ENCODE measurements at places on chromosomes 5 and 9.

DNA sequence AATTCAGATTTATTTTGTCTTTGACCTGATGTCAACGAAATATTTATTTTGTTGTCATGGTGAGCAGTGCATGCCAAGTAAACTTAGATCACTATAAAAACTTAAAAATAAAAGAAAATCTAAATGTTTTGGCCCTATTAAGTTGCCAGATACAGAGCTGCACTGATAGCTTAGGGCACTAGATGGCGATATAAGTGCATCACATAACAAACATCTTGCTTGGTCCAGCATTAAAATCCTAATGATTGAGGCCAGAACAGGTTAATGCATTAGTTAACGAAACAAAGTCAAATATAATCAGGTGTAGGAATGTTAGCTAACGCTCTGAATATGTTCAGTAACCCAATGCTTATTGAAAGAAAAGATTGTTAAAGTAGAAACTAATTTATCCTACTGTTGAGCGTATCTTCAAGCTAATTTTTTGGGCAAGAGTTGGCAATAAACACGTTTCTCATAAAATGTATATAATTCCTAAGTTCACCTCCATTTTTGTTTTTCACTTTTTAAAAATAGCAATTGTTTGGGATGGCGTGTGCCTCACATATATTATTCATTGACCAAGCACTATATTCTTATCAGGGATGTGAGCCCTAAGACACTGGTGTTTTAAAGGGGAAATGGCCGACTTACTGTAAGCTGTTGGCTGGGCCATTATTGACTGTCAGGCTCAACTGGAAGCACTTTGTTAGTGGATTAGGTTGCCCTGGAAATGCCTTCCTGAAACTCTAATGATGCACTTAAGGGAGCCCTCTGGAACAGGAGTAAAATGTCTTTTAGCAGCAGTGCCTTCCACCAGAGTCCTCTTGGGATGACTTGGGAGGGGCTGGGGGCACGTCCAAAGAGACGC, 33.3 kb downstream of the KCTD16 start:
- DNase-seq, result peak; percentile 80

DNA sequence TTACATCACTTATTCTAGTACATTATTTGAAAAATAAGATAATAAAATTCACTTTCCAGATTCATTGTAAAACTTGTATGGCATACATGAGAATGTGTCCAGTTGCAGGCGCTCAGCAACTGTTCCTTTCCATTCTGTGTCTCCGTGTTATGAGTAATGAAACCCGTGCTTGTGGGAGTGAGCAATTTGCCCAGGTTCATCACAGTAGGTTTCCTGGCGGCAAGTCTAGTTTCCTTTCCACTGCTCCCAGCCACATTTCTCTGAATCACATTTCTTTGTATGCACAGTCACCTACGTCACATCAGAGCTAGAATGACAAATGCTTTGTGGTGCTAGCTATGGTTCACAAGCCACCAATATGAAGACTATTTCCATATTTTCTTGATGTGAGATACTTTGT, 39.9 kb downstream of the MOCS2 start:
- peak; percentile 93 for DNase-seq

DNA sequence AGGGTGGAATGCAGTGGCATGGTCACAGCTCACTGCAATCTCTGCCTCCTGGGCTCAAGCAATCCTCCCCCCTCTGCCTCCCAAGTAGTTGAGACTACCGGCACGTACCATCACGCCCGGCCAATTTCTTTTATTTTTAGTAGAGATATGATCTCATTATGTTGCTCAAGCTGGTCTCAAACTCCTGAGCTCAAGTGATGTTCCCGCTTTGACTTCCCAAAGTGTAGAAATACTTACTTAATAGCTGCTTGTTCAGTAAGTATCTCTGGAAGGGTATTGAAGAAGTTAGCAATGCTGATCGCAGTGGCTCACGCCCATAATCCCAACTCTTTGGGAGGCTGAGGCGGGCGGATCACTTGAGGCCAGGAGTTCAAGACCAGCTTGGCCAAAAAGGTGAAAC, 35.7 kb upstream of the PLIN2 start:
- peak; percentile 78 for DNase-seq

DNA sequence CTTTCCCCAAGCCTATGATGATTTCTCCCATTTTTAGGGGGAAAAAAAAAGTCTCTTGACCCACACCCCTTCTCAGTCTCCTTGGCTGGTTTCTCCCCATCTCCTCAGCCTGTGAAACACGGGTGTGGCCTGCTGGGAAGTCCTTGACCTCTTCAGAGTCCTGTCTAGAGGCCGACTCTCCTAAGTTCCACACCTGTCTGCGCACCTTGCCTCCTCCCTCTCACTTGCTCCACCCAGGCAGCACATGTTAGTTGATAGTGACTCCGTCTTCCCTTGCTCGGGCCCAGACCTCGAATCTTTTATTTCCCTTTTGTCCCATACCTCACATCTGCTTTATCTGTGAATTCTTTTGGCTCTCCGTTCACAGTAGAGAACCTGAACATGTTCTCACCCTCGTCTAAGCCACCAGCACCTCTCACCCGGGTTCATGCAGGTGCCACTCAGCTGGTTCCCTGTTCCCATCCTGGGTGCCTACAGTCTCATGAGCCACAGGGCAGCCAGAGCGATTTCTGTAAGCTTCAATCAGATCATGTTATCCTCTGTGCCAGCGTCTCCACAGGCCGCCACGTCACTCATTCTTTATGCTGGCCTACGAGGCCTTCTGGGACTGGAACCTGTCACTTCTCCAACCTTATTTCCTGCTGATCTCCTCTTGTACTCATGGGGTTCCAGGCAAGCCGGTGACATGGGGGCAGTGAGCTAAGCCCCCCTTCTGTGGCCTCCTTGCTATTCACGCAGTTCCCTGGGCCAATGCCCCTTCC, 51.7 kb upstream of the LRRTM2 start:
- DNase-seq, result no peak

- peak; percentile 99 for DNase-seq
These were observed 52.6 kb upstream of the KLF9 start for GRCh38 chr9:70466976-70467561.

- DNase-seq, result peak; percentile 86
These were observed 61.6 kb upstream of the ANGPTL2 start for GRCh38 chr9:127183814-127184582.
